ENCODE measurements at places on chromosomes 3 and 15.

- peak; percentile 64 for DNase-seq
These were observed 209.2 kb upstream of the ZPLD1 start for GRCh38 chr3:102225407-102226132.

DNA sequence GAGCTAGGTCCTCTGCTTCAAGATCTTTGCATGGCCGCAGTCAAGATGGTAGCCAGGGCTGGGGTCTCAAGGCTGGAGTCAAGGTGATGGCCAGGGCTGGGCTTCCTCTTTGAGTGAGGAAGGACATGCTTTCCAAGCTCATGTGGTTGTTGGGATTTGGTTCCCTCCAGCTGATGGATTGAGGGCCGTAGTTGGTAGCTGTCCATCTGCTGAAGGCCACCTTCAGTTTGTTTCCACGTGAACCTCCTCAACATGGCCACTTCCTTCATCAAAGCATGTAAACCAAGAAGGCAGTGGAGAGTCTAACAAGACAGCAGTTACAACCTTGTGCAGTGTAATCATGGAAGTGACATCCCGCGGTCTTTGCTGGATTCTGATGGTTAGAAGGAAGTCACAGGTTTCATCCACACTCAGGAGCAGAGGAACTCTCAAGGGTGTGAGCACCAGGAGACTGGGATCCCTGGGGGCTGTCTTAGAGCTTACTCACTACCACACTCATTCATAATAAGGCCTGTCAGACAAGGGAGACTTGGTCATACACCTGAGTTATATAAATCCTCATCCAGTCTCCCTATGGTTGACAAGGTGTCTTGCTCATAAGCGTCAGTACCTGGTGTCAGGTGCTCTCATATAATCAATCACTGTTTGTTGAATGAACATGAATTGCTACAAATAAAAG, 42.1 kb downstream of the ABHD5 start:
- DNase-seq, result no peak

DNA sequence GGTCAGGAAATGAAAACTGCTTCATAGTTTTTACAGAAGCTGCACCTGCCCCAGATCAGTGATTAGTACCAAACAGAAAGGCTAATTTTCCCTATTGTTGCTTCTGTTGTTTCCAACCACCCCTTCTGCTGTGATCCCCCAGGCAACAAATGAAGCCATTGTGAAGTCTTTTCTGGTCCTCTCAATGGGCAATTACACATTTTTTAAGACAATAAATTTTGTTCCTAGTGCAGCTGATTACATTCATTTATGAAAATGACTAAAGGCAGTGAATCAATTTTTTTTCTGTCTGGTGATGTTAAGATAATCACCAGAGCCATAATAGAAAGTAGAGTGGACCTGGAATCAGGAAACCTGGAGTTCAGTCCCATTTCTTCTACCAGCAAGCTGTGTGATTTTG, 32.7 kb downstream of the GLDN start:
- DNase-seq, result no peak

DNA sequence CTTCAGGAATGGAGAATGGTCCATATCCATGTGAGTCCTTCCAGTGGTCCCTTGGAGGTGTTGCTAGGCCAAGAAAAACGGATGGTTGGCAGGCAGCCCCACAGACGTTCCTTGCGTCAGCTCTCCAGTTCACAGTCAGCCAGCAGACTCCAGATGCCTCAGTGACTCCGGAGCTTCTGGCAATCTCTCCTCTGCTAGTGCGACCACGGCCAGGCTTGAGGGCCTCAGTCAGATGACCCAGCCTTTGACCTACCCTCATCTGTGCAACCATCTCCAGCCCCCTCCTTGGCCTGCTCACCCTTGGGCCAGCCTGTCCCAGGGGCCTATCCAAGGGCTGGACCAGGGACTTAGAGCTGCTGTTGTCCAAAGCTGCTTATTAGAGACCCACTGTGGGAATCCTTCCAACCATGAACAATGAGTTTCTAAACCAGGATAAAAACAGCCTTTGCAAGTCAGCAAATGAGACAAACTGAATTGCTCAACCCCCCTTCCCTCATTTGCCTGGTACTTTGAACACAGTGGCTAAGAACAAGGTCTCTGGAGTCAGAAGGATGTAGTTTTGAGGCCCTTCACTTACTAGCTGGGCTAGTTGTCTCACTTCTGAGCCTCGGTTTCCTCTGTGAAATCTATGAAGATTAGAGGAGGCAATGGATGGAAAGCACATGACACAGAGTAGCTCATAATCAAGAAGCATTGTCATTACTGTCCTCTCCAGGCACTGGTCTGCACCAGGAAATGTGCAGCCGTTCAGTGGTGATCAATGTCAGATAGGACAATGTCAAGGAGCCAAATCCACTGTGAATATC, 44.8 kb downstream of the ANP32A start:
- DNase-seq, result no peak

DNA sequence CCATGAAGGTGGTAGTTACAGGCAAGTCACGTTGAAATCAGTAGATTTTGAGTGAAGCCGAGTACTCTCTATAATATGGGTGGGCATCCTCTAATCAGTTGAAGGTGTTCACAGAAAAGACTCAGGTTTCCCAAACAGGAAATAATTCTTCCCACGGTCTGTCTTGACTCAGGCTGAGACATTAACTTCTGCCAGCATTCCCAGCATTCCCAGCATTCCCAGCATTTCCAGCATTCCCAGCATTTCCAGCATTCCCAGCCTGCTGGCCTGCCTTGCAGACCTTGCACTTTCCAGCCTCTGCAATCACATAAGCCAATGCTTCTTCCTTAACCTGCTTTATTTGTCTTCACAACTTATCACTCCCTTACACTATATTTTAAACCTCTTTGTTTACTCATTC, 542.3 kb upstream of the ROBO2 start:
- peak; percentile 64 for DNase-seq

DNA sequence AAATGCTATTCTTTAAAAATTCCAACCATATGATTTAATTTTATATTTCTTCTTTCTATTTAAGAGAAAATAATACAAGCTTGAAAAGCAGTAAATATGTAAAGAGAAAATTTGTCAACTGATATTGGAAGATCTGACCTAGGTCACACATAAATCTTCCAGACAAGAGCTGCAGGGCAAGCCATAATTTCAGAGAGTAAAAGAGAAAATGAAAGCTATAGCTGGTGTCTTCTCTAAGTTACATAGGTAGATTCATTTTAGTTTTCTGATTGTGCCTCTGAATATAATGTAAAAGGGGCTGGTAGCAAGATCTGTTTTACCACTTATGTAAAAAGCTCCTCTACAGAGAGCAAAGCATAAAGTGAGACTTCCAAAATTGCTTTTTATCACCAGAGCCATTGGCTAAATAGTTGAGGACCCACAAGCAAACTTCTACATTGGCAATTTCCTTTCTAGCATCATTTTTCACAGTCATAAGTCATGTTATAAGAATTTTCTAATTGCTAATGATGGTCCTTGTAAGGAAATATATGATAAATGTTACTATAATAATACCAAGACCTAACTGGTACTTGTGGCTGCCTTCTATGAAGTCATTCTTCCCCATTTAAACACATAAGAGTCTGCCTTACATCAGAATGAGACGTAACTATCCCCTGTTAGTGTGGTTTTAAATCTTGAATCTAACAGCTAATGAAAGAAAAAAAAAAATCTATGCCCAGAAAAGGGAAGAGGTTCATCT, 80.8 kb upstream of the SKOR1 start:
- DNase-seq, result no peak

DNA sequence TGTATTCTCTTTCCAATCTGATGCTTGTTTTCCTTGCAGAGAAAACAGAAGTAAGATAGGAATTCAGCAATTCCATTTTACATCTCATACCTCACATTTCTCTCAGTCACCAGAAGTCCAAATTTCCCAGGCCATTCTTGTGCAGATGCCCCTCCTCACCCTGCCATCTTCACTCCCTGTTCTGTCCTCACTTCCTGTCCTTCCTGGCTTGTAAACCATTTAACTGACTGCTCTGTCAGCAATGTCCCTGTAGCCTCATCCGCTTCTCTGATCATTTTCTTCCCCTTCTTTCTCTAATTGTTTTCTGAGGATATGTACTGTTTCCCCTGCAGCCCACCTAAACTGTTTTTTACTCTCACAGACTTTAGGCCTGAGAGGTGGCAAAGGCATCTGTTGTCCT, 40.3 kb downstream of the BLM start:
- DNase-seq, result no peak

GRCh38 chr3:68986496-68987208, 26.8 kb downstream of the EOGT start:
- DNase-seq, result no peak

GRCh38 chr3:15148614-15149013, 49.7 kb upstream of the RBSN start:
- peak; percentile 47 for DNase-seq

GRCh38 chr15:45454814-45455213, 67.7 kb downstream of the SLC30A4 start:
- DNase-seq, result peak; percentile 95

- DNase-seq, result no peak
These were observed 119.3 kb downstream of the KCNMB2 start for GRCh38 chr3:178655488-178655887.

DNA sequence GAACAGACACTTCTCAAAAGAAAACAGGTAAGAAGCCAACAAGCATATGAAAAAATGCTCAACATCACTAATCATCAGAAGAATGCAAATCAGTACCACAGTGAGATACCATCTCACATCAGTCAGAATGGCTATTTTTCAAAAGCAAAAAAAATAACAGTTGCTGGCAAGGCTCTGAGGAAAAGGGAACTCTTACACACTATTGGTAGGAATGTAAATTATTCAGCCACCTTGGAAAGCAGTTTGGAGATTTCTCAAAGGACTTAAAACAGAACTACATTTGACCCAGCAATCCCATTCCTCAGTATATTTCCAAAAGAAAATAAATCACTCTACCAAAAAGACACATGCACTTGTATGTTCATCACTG, 95.6 kb downstream of the APBA2 start:
- no peak for DNase-seq

DNA sequence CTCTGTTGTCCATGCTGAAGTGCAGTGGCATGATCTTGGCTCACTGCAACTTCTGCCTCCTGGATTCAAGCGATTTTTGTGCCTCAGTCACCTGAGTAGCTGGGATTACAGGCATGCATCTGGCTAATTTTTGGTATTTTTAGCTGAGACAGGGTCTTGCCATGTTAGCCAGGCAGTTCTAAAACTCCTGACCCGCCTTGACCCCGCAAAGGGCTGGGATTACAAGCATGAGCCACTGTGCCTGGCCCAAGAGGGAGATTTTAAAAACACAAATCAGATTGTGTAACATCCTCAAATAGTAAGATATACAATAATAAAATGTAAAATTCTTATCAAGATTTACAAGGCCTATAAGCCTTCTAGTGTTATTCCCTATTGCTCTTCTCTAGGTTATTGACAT, 62.5 kb upstream of the PHLDB2 start:
- no peak for DNase-seq

GRCh38 chr3:36774052-36774451, 9.7 kb upstream of the DCLK3 start:
- no peak for DNase-seq

- peak; percentile 78 for DNase-seq
These were observed 8.6 kb upstream of the TEX9 start for GRCh38 chr15:56356616-56357015.

GRCh38 chr15:34043391-34043790, 4.4 kb upstream of the AVEN start:
- no peak for DNase-seq

DNA sequence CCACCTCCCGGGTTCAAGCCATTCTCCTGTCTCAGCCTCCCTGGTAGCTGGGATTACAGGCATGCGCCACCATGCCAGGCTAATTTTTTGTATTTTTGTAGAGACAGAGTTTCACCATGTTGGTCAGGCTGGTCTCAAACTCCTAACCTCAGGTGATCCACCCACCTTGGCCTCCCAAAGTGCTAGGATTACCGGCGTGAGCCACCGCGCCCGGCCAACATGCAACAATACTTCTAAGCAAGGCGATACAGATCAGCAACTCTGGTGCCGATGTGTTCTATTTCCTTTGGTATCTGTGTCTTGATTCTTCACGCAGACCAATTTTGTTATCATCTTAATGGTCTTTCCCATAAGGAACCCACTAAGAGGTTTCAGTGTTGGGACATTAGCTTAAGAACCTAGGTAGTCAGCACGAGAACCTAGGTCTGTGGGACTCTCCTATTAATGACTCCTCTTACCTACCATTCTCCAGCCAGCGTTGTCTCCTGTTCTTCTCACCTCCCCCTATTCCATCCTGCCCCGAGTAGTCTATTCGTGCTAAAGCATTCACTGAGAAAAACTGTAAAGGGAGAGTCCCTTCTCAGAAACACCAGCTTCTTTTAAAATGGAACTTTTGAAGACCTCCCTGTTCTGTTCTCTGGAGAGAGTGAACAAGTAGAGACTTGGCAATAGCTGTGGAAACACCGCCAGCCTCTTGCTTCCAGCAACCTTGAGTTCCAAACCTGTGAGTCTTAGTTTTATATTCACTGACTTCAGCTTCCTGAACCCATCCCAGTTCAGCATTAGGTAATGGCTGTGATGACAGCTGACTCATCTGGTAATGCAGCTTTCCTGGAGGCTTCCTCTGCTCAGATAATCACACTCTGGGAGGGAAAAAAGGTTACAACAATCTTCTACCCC, 61.2 kb downstream of the TSC22D2 start:
- peak; percentile 98 for DNase-seq

GRCh38 chr3:56682462-56683121, 473 bp downstream of the TASOR start:
- peak; percentile 69 for DNase-seq

DNA sequence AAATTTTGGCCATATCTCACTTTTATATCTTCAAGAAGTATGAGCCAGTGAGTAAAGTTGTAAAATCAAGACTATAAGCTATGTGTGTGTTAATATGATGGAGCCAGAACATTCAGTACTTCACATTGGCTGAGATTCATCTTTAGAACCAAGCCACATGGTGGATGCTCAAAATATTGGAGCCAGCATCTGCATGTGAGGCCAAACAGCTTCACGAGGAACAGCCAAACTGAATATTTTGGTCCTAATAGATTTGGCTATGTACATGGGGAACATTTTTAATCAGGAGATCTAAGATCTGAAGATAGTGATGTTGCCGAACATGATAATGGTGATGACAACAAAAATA, 1089.8 kb downstream of the TUSC7 start:
- no peak for DNase-seq

DNA sequence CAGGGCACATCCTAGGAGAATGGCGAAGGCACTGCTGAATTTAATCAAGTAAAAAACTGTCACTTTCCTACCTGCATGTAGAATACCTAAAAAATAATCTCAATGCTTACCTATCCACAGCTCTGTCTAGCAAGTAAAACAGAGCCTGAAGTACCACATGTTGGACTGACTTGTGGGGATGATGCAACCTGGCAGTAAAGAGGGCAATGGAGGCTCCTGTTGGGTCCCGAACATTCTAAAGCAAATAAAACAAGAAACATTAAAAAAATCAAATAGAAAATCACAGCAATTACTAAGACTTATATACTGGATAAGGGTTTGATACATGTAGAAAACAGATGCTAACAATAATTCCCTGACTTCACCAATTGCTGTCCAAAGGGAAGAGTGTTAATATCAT, 56.1 kb downstream of the PTPN9 start:
- DNase-seq, result no peak
